ENCODE measurements at places on chromosomes 3 and 15. TPM values are rescaled to one million over a fixed set of nuclear protein-coding genes. Genes with fewer than 3 reads are reported as not detected.
A peak's percentile ranks its signal among the peaks of the same experiment; 100 is the strongest.

- no peaks in the 10 kb centered on the region for H3K36me3 ChIP-seq
- DNase-seq, result peak; percentile 26
- H3K27ac ChIP-seq, result no peak overlapping the region
- no peak overlapping the region for H3K4me3 ChIP-seq
Measured at GRCh38 chr3:69288161-69288895, 97.6 kb downstream of the FRMD4B start.

DNA sequence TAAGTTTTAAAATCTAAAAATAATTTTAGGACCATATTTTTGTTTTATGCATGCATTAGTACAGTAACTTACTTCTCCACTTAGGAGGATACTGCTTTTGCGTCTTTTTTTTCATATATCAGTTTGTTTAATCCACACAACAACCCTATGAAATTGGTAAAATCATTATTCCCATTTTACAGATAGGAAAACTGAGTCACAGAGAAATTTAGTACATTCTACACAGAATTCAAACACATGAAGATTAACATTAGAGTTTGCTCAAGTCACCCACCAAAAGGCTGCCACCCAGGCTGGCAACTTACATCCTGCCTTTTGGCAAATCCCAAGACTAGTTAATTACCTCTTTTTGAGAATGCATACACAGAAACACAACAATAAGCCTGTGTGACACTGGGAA lies 28.7 kb downstream of the TNIK start:
- no peaks in the 10 kb centered on the region for H3K27me3 ChIP-seq
- no peak overlapping the region for H3K4me3 ChIP-seq
- DNase-seq, result no peak
- no peaks in the 10 kb centered on the region for H3K4me1 ChIP-seq

GRCh38 chr15:95087253-95087609 lies 855.9 kb downstream of the MCTP2 start:
- H3K27ac ChIP-seq, result no peak overlapping the region
- no peak for DNase-seq
- no peaks in the 10 kb centered on the region for H3K36me3 ChIP-seq

ANKRD63 gene
- not detected for total RNA-seq

- no peak overlapping the region for H3K27ac ChIP-seq
- no peaks in the 10 kb centered on the region for H3K4me1 ChIP-seq
- no peaks in the 10 kb centered on the region for H3K27me3 ChIP-seq
- no peak overlapping the region for H3K4me3 ChIP-seq
- H3K36me3 ChIP-seq, result no peaks in the 10 kb centered on the region
Measured at GRCh38 chr3:137709011-137709601, 55.0 kb upstream of the SOX14 start.

DNA sequence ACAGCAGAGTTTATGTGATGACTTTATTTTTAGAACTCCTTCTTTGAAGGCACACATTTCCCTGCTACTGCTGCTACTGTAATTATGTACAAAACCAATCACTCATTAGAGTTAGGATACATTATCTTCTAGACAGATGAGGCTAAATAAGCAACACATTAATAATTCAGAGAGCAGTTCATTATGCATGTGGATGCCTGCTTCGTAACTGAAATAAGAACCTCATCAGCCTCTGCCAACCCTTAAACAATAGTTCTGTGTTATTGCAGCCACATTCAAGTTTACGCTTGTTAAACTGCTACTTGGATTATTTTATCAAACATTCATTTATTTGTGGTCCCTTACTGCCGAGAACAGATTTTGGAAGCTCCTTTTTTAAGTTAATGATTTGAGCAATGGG lies 52.5 kb upstream of the C15orf61 start:
- H3K27ac ChIP-seq, result no peak overlapping the region
- H3K4me3 ChIP-seq, result no peak overlapping the region
- no peaks in the 10 kb centered on the region for H3K27me3 ChIP-seq

ARHGEF26 gene
- total RNA-seq, result 24.3 TPM

ATOSA gene
- 74.7 TPM for total RNA-seq
